Activated CD4-positive, alpha-beta T cell treated with anti-CD3 and anti-CD28 coated beads, Interleukin-2, amount 50 U/mL, for 16 hours (primary cell): ENCODE measurements at places on chromosomes 1 and 21.

DNA sequence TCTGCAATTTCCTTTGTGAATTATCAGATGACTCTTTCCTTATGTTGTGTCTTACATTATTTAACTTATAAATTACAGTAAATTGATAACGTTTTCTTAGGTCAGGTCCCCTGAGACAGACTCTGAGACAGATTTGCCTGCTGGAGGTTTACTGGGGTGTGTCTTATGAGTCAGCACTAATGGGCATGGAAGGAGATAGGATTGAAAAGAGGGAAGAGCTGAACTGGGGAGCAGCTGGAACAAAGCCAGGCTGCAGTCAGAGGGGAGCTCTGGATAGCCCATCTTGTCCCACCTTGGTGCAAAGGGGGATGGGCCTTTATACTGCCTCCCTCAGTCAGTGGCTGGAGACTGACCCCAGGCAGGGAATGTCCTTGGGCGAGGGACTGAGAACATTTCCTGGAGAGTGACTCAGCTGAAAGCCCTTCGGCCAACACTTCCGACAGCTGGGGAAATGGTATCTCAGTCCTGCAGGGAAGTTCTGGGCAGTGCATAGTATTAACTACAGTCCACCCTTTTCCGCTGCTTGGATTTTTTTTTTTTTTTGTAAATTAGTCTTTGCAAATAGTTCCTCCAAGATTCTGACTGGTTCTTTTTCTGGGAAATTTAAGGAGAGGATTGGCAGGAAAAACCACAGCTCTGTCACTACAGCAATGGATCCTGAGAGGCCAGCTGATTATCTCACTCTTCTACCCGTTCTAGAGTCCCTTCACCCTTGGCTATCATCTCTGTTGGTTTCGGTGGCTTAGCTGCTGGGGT lies 39.1 kb upstream of the CDC42BPA start:
- no peak for DNase-seq

- no peak for DNase-seq
Observed at GRCh38 chr1:4019606-4020331, 119.7 kb upstream of the C1orf174 start.

DNA sequence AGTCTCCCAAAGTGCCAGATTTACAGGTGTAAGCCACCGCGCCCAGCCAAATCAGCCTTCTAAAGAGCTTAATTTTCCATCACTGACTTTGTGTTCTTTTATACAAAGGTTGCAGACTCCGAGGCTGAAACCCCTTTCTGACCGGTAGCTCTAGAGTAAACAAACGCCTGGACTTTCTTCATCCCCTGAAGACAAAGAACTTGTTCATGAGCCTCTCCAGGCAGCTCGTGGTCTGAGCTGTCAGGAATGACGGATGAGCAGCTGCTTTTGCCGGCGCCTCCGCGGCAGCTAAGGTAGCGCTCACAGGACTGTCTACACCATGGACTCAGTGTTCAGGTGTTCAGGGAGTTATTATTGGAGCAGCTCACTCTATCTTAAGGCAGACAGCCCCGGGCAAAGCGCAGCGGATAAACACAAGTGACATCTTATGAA lies 128.5 kb upstream of the ERRFI1 start:
- no peak for DNase-seq

DNA sequence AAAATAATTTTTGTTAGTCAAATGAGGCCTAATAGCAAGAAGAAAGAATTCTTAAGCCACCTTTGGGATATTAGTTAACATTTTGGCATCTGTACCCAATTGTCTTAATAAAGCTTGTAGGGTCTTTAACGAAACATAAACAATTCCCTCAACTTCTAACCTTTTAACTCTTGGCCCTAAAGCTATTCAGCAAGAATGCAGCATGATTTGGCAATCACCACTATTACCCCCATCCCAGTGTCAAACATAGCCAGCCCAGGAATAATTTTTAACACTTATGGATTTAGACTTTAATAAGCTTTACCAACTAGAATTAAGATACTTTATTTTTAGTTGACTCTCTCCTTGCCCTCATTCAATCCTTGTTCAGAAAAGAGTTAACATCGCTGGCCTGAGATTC lies 2.5 kb upstream of the SLC16A4 start:
- DNase-seq, result no peak

GRCh38 chr1:66265796-66266195 lies 268.2 kb upstream of the SGIP1 start:
- no peak for DNase-seq

- DNase-seq, result no peak
Observed at GRCh38 chr1:165276314-165276713, 80.2 kb downstream of the LMX1A start.

GRCh38 chr21:45537746-45538291 lies 4.4 kb downstream of the SLC19A1 start:
- no peak for DNase-seq

DNA sequence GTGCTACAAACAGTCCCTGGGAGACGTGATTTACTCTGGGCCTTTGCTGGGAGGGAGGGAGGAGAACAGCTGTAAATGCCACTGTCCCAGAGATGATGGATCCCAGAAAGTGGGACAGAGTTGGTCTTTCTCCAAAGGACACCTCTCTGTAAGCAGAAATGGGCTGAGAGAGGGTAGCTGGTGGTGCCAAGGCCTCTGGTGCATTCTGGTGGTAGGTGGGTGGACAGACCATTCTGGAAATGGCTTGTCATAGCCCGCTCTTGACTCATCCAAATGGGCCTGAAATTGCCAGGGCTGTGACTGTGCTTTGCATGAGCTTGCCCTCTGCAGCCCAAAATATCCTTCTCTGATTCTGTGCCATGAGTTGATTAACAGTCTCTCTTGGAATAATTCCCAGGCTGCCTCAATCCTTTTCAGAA lies 36.1 kb downstream of the CCDC185 start:
- DNase-seq, result no peak

- no peak for DNase-seq
Observed at GRCh38 chr1:225044258-225044657, 114.8 kb downstream of the DNAH14 start.

GRCh38 chr1:27885621-27886352 lies 13.4 kb downstream of the THEMIS2 start:
- no peak for DNase-seq

DNA sequence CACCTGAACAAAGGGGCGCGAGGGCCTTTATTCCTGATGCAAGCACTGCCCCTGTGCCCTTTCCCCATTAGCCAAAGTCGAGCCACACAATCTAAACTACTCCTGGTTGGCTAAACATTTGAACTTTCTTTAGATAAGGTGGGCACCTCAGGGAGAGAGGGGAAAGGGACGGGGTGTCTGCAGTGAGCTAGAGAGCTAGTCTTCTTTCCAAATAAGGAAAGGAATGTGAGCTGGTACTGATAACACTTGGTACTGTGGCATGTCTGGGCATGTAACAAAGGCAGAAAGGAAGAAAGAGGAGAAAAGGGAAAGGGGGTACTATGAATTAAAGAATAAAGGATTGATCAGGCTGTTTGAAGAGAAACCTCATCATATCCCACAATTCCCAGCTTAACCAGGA lies 62.8 kb downstream of the OVGP1 start:
- DNase-seq, result no peak

DNA sequence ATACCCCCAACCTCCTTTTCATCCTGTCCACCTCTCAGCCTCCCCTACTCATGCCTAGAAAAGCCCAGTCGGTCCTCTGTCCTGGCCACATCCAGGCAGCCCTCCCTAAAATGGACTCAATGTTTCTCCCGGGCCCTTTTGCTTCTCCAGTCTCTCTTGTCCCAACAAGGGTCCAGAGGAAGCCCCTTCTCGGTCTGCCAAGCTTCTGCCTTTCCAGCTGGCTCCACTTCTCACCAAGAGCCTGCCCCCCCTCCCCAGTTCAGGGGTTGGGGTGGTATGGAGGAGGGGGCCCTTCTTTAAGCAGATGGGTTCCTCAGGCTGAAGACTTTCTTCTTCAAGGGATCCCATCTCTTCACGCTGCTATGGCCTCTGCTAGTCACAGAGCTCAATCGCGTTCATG lies 23.9 kb downstream of the RAB7B start:
- DNase-seq, result no peak

- no peak for DNase-seq
Observed at GRCh38 chr1:110928904-110929303, 34.8 kb downstream of the LRIF1 start.

GRCh38 chr1:81325397-81325796 lies 475.3 kb upstream of the ADGRL2 start:
- DNase-seq, result no peak
